ENCODE measurements at places on chromosomes 7 and 10.

GRCh38 chr10:52469970-52470705 is 156.1 kb downstream of the DKK1 start:
- no peak for DNase-seq

DNA sequence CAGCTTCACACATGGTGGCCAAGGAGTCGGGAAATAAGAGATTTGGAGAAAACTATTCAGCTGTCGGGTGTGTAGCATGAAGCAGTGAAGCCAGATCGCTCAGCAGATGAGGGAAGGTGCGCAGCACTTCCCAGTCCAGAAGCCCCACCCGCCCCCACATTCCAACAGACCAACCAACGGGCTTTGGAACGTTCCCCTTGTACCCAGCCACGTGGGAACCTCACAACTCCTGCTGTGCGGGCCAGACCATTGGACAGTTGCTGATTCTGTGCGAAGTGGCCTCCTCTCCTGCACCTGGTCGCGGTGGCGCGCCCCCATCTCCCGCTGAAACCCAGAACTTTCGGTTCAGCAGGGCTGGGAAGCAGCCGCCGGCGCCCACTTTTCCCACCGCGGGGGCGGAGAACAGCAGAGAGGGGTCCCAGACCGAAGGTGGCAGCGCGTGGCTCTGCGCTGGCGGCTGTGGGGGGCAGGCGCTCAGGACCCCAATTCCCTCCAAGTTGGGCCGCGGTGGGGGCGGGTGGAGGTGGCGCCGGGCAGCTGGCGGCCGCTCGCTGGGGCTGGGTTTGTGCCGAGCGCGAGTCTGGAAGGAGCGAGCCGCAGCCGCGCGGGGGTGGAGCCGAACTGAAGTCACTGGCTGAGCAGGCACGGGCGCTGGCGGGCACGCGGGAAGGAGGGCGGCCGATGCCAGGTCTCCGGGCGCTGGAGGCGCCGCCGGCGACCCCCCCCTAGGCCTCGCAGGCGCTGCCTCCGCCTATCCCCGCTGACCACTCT is 1301.5 kb upstream of the SORCS1 start:
- DNase-seq = no peak

DNA sequence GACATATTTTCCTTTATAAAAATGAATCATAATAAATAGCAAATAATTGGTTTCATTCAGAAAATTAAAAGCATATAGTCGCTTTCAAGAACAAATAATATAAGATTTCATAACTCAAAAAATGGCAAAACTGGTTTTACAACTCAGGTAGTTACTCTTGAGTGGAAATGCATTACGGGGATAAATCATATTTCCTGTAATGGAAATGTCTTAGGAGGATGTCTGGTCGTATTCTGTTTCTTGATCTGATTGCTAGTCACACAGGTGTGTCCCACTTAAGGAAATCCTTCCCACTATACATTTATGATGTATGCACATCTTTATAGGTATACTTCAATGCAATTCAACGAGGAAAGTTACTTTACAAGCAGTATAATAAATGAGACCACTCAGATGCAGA is 20.7 kb downstream of the NRAP start:
- DNase-seq = no peak

GRCh38 chr7:133931053-133931452 is 196.1 kb upstream of the LRGUK start:
- DNase-seq = no peak

GRCh38 chr10:81724431-81724830 is 150.6 kb upstream of the NRG3 start:
- DNase-seq = no peak

DNA sequence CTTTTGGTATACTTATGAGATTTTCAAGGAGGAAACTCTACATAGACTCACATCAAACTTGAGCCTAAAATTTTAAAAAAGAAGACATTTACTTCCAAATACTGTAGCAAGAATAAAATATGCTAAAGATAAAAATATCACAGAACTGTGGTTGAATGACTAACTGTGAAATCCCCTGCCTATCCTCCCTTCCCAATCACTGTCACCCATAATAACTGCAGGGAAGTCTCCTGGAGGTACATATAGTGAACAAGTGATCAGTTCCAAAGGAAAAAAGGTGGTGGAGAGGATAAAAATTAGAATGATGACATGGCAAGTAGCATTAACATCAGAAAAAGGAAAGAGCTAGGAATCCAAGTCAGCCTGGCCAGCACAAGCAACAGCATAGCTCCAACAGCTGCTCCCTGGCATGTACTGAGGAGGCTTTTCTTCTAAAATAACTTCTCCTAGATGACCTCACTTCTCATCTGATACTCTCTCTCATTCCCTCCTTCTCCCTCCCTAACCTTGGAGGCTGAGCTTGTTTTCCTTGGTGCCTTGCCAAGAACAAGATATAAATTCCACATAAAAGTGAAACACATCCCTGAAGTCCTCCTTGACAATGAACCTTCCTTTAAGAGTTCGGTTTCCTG is 124.0 kb downstream of the IQUB start:
- no peak for DNase-seq

DNA sequence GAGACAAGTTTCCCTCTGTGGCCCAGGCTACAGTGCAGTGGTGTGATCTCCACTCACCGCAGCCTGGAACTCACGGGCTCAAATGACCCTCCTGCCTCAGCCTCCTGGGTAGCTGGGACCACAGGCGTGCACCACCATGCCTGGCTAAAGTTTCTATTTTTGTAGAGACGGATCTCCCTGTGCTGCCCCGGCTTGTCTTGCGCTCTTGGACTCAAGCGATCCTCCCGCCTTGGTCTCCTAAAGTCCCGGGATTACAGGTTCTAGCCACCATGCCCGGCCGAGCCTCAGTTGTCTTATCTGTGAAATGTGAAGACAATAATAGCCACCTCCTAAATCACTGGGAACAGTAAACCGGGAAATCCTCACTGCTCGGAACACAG is 88.1 kb downstream of the FOXL3 start:
- DNase-seq = no peak

DNA sequence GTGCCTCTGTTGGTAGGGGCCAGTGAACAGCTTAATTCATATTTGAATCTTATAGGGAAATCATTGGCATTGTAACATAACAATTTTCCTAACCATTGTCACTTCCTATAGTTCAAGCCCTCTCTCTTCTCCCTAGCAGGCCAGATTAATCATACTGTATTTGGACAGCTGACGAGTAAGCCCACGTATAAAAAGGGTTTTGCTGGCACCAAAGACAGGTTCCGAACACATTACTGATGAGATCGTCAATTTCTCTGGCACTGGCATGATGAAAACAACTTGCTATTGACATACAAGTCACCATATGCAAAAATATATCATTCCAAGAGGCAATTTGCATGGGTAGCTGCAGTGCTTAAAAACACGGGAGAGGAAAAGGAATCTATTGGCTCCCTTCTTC is 891.1 kb upstream of the AUTS2 start:
- DNase-seq = no peak

GRCh38 chr10:79367426-79368189 is 20.3 kb downstream of the PPIF start:
- no peak for DNase-seq

- DNase-seq = no peak
Observed at GRCh38 chr7:15452670-15453069, 109.1 kb downstream of the AGMO start.

DNA sequence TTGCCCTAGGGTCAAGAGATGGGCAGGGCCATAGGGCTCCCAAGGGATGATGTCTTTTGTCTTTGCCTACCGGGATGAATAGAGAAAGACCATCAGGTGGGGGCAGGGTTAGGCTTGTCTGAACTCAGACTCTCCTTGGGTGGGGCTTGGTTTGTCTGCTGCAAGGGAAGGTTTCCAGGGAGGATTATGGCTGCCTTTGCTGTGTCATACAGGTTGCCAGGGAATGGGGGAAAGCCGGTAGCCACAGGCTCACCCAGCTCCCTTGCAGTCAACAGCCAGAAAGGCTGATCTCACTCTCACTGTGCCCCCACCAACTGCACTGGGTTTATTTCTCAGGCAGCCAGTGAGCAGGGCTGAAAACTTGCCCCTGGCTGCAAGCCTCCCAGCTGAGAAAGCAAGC is 253.2 kb downstream of the POLR1F start:
- DNase-seq = no peak

DNA sequence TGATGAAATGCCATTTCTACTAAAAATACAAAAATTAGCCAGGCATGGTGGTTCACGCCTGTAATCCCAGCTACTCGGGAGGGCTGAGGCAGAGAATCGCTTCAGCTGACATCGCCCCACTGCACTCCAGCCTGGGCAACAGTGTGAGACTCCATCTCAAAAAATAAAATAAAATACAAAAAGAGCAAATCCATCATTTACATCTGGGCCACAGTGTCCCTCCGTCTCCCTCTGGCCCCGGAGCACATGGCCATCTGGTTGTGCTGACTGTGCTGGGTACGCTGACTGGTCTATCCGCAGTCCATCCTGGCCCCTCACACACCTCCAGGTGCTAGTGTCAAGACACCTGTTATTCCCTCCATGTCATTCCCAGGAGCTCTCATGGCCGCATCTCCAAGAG is 42.1 kb downstream of the KCNH2 start:
- DNase-seq = no peak

GRCh38 chr10:75243426-75243825 is 7.7 kb upstream of the COMTD1 start:
- no peak for DNase-seq

DNA sequence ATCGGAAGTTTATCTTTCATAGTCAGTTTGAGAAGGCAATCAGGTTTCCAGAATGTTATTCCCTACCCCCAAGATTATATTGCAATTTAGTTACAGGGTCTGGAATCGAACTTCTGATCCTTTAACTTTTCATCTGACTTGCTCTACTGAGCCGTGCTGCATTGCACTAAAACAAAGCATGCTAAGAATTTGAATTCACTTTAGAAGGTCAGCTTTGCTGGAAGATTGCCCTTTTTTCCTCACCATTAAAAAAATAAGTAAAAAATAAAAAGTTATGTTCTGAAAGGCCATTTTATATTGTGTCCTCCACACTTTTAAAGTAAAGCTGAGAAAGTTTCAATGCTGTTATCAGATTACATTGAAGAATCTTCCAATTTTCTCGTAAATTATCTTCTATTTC is 388.8 kb upstream of the PHF14 start:
- no peak for DNase-seq

DNA sequence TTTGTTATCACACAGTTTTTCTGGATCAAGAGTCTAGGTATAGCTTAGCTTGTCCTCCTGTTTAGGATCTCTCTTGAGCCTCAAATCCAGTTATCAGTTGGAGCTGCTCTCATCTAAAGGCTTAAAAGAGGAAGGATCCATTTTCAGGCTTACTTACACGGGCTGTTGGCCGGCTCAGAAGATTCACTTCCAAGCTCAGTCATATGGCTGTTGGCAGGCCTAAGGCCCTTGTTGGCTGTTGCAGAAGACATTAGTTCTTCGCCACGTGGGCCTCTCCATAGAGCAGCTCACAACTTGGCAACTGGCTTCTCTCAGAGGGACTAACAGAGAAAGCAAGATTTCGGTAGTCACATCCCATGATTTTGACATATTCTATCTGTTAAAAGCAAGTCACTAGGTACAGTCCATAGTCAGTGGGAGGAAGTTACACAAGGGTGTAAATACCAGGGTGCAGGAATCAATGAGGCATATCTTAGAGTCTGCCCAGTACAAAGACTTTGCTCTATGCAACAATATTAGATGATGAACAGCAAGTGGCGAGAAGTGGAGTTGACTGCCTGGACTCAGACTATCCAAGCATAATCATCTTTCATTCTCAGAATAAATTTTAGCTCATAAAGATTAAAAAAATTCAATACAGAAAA is 280.1 kb upstream of the MBL2 start:
- DNase-seq = no peak

DNA sequence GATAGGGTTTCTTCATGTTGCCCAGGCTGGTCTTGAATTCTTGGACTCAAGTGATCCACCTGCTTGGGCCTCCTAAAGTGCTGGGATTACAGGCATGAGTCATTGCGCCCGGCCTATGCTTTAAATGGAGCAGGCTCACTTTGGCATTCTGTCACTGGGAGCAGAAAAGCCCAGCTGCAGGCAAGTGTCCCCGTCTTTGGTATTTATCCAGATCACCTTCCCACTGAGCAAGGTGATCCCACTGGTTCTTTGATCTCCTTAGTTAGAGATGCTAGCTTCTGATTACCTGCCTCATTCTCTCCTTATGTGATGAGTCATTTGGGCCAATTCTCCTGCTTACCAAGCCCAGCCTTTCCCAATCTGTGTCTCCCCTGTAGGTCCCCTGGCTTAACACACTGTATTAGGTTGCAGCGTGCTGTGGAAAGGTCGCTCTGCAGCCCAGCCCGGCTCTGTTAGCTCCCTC is 39.3 kb downstream of the SPDYE5 start:
- DNase-seq = no peak

GRCh38 chr10:101075775-101076174 is 14.0 kb downstream of the KAZALD1 start:
- DNase-seq = no peak

DNA sequence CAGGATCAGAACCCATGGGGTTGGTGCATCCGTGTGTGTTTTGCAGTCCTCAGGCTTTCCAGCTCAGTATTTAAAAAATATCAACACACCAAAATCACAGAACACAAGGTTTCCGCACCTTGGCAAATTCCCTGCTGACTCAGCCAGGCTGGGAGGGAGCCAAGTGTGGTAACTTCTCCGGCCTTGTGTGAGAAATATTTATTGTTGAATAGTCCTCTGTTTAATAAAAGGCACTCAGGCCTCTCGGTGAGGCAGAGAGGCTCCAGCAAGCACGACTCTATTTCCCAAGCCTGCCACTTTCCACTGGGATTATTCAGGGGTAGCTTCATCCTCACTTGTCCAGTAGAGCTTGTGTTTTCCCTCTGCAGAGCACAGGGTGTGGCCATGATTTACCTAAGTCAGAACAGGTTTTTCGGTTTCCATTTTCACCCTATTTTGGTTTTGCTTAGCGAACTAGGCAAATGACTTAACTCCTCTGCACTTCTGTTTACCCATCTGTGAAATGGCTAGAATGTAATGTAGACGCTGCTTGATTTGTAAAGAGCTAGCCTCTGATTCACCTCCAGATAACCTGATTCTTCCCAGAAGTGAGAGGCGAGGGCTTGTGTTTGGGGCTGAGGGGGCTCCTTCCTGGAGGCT is 13.0 kb upstream of the CHST15 start:
- DNase-seq = no peak

DNA sequence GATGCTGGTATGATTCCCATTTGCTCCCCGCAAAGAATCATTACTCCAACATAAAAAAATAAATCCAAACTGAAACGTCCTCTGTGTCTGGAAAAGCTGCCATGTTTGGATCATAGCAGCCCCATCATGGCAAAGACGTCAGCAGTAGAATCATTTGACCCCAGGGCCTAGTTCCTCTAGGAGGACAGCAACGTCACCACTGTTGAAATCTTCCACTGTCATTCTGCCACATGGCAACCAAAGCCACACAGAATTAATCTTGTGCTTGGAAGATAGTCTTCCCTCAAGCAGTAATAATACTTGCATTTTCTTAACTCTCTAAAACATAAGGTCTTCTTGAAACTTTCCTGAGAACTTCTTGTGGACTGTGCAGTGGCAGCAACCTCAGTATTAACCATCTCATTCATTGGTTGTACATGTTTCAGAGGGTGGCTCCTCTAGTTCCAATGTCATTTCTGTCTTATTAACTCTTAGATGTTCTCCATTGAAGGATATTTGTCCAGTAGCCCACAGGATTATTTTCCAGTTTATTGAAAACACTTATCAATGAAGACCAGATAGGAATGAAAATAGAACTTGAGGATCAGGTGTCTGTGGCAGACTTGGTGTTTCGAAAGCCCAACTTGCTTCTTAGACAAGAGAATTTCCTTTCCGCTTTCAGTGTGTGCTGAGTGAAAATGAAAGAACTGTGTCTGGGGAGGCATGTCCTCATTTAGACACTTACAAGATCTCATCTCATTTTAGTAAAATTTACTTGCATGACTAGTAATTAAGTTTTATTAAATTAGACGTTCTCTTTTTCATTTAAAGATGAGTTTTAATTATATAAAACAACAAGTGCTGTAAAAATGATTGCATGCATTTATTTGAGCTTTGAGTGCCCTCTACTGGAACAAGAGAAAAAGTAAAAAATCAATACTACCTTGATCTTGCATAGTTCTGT is 28.9 kb upstream of the INHBA start:
- DNase-seq = no peak
